Stimulated activated CD4-positive, alpha-beta T cell treated with anti-CD3 and anti-CD28 coated beads, Interleukin-12 subunit alpha, Interleukin-12 subunit beta, amount 100 ng/mL, for 4 hours (primary cell): ENCODE measurements at places on chromosomes 4 and X.

DNA sequence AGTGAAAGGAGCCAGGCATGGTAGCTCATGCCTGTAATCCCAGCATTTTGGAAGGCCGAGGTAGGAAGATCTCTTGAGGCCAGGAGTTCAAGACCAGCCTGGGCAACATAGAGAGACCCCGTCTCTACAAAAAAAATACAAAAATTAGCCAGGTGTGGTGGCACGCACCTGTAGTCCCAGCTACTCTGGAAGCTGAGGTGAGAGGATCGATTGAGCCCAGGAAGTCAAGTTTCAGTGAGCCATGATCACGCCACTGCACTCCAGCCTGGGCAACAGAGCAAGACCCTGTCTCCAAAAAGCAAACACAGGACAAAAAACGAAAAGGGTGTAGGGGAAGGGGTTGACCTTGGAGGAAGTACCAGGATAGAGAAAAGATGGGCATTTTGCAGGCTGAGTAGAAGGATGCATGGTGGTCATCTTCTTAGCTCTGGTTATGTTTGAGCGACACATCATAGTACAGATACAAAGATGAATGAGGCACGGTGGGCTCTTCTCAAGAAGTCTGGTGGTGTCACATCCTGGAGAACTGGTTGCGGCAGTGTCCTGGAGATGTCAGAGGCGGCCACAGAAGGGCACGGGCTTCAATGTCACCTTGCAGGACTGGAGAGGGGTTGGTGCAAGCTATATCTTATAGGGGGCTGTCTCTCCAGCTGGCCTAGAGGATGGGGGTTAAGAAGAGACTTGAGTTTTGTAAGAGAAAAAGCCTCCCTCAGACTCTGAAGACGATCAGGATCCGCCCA lies 32.0 kb downstream of the SLC25A5 start:
- DNase-seq: no peak

GRCh38 chr4:184537269-184538022 lies 63.1 kb upstream of the IRF2 start:
- peak; percentile 92 for DNase-seq

DNA sequence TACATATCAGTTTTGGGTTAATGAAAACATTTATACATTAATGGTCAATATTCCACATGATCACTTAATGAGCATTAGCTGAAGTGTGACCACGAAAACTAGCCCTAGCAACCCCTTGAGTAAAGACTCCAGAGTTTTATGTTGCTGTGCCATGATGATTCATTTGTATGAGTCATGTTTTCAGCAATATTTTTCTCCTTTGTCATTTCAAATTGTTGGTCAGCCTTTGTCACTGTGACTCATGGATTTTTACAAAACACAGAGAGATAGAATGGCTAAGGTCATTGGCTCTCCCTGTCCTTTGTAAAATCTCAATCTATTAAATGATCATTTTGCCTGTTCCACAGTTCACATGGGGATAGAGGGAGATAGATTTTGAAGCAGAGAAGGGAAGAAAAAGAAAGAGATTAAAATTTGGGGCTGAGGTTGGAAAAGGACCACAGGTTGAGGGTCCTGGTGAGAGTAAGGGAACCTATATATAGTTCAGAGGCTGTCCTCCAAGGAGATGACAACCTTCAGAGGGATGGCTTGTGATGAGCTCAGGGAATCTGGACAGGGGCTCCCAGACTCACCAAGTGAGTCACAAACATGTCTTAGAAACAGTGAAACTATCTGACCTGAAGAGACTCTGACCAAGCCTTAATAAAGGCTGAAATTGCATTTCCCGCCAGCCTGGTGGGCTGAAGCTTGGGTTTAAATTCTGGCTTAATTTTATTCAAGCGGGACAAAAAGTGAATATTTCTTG lies 25.6 kb downstream of the NR0B1 start:
- DNase-seq: no peak

DNA sequence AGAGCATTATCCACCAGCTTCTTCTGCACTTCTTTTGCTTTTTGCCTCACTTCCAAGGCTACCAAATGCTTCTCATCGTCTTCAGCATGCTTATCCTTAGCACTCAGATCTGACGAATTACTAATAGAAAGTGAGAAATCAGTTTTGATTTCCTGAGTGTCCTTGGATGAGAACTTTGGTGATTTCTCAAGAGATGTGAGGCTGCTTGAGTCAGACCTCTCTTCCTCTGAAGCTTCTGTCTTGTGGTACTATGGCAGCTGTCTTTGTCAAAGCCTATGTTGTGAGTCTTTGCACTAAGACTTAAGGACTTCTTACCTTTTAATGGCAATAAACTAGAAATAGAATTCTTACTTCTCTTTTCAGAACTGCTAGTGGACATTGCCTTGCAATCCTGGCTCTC lies 169.9 kb downstream of the CPE start:
- no peak for DNase-seq

- DNase-seq: peak; percentile 15
Measured at GRCh38 chrX:103628386-103629317, at the start of gene TCEAL1. Gene TCEAL1 (plus strand): TSS chrX:103628975. CDS start chrX:103629917, 942 bp downstream.

- no peak for DNase-seq
Measured at GRCh38 chr4:150379454-150379853, 202.5 kb upstream of the MAB21L2 start.
